Neural crest cell (in vitro differentiated cells): ENCODE measurements at places on chromosomes 3 and 15. TPM values are rescaled to one million over a fixed set of nuclear protein-coding genes. Genes with fewer than 3 reads are reported as not detected.

Gene STRA6
- 138 and 146 TPM in 2 replicates for total RNA-seq

Gene ARPC4
- 147 and 156 TPM in 2 replicates for total RNA-seq

Gene TMEM45A
- total RNA-seq, result 18.2 and 18.7 TPM in 2 replicates

Gene FILIP1L
- 9.8 TPM in 2 replicates for total RNA-seq

Gene C3orf49
- not detected in 2 replicates for total RNA-seq

Gene AHSG
- total RNA-seq, result 0.30 TPM in 1 of 2 replicates, not detected in the other

Gene MED12L
- 12.2 and 12.8 TPM in 2 replicates for total RNA-seq

Gene RAB11A
- 212 and 214 TPM in 2 replicates for total RNA-seq

Gene FGF12
- 3.0 and 4.0 TPM in 2 replicates for total RNA-seq

DNA sequence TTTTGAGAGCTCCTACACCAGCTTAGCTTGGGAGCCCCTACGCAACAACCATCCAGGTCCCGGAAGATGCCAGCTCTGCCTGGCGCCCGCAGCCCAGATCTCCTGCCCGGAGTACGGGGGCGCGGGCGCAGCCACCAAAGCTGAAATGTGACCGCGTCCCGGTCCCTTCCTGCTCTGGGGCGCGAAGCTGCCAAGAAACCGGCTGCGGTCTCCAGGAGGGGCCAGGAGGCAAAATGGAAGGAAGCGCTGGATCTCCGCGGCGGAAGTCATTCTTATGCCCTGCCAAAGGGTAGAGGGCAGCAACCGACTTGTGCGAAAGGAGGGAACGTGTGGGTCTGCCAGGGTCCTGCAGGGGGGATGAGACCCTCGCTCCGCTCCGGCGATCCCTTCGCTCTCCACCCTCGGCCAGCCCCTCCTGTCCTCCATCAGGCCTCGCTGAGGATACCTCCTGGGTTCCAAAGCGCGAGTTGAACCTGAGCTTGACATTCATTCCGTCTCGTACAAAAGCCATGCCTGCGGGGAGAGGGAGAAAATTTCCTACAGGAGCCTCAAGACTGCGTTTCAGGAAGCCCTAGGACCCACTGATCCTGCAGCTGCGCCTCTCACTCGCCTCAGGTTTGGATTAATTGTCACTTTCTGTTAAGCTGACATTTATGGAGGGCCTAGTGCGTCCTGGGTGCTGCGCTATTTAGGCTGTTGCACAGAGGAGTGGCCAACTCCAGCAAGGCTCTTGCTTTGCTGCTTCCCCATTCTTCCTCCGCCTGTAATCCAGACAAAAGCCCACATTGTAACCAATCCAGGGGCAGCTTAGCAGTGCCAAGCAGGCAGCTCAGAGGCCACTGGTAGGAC, 98.3 kb upstream of the VGLL3 start:
- no peak for DNase-seq

DNA sequence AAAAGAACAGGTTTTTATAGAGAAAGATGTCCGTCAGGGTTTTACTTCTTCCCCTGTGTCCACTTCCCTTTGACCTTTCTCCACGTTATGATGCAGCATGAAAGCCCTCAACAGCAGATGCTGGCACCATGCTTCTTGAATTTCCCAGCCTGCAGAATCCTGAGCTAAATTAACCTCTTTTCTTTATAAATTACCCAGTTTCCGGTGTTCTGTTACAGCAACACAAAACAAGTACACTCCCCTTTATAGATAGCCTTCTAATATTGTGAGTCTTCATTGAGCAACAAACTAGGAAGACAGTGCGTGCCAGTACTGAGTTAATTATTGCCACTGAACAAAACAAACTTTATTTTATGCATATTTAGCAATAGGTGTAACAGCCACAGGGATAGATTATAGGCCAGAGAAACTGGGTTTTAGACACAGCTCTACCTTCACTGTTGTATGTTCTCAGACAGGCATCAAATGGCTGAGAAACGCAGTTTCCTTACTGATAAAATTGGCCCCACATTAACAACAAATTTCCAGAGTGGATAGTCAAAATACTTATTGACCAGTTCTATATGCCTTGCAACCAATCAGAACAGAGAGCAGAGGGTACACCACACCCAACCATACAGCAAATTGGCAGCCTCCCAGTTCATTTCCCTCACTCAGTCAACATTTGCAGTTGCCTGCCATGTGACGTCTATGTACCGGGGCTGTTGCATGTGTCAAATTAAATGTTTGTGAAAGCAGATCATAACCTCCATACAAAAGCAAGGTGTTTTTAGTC, 14.4 kb upstream of the TBL1XR1 start:
- no peak for DNase-seq

- no peak for DNase-seq
These were observed 3.7 kb upstream of the SOX2 start for GRCh38 chr3:181707980-181708379.

DNA sequence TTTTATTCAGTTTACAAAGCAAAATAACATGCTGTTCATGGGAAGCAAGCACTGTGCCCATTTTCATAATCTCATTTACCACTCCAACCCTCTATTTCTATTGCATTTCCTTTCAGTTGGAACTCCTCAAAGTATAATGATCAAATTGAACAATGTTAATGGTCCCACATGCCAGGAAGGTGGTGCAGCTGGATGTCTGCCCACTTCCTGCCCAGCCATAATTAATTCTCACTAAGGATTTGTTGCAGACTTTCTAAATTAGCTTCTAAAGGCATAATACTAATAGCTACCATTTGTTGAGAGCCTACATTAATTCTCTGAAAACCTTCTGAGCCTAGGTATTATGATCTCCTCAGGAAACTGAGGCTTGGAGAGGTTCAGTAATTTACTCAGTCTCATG, 316.1 kb upstream of the TPM1 start:
- no peak for DNase-seq

GRCh38 chr15:78675206-78675605, 34.2 kb upstream of the CHRNB4 start:
- no peak for DNase-seq

DNA sequence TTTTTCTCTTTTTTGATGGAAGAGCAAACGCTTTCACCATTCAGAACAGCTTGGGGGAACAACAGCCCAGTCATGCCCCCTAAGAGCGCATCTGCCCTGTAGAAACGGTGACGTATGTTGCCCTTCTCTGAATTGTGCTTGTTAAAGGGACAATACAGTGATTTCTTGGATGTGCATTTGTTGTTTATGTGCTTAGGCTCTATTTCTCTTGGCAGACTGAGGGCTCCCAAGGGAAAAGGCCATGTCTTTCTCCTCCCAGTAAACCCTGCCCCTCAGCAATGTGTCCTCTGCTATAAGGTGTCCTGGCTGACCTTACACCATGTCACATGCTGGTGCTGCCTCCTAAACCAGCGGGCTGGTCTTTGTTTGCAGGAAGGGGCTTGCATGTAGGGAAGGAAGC, 346.1 kb downstream of the EPHB1 start:
- DNase-seq, result no peak

DNA sequence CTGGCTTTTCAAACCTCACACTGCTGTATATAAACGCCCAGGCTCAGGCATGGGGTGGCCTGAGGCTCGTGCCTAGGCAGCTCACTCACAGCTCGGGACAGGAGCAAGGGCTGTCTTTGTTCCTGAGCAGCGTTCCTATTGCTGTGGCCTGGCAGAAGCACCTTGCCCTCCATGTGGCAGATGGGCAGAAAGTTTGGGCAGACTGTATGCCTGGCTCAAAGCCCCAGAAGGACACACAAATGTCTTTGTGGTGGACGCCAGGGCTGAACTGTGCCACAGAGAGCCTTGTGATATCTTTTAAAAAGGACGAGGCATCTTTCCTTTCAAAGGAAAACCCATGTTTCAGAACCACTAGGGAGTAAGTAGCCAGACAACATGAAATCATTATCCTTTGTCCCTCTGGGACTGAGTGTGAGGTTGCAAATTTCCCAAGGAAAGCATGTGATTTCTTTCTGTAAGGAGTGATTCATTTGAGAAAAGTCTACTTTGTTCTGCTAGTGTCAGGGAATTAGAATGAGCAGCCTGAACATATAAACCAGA, 29.3 kb upstream of the UBE2E1 start:
- no peak for DNase-seq

GRCh38 chr3:157175691-157176507, 16.0 kb upstream of the CCNL1 start:
- DNase-seq, result no peak

DNA sequence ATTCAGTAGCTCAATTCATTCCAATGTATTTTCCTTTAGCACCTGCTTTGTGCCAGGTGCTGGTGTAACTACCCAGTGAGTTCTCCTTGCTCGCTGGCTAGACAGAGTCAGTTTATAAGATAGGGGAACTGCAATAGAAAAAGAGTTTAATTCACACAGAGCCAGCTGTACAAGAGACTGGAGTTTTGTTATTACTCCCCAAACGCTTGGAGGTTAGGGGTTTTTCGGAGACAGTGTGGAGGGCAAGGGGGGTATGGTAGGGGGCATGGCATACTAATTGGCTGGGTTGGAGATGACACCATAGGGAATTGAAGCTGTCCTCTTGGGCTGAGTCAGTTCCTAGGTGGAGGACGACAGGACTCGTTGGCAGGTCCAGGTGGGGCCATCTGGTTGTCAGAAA, 5.4 kb upstream of the CFAP91 start:
- DNase-seq, result no peak

- DNase-seq, result no peak
These were observed 127.1 kb upstream of the ANKRD28 start for GRCh38 chr3:15924914-15925313.

DNA sequence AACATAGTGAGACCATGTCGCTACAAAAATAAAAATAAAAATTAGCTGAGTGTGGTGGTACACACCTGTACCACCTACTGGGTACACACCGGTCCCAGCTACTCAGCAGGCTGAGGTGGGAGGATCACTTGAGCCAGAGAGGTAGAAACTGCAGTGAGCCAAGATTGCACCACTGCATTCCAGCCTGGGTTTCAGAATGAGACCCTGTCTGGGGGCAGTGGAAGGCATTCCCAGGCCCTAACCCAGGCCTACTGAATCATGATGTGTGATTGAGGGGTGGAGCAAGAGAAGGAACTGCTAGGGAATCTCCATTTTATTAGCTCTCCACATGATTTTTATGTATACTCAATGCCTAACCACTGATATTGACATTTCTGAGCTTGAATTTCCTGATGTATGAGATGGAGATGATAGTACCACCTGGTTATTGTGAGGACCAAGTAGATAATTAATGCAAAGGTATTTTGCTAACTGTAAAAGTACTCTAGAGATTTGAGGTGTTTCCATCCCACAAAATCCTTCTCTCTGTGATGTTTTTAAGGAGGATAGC, 169.5 kb upstream of the UMPS start:
- no peak for DNase-seq

DNA sequence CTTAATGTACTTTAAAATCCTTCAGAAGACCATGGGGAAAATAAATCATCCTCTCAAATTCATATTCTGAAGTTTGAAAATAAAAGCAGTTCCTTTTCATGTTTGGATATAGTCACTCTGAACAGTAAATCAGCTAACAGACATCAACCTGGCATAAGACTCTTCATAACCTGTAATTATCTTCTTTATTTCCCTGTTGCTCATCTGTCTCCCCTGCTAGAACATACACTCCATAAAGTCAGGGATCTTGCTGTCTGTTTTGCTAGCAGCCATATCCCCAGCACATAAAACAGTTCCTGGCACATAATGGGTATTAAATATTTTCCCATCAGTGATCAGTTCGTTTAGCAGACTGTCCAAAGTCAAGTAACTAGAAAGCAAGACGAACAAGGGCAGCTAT, 11.2 kb downstream of the VGLL4 start:
- DNase-seq, result no peak

DNA sequence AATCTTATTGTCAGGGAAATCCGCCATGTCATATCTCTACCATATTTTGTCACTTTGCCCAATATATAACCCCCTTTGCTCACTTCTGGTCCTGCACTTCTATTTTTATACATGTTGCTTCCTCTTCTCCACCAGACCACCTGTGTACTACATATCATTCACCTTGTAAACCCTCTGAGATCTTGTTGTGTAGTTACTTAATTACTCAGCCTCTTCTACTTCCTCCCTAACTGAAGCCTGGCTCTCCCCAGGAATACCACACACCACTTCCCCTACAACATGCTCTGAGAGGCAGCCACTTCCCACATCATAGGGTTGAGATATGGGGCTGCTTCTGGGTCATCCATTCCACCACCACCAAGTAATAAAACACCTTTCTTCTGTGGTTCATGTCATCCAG, 10.0 kb downstream of the HEXA start:
- DNase-seq, result no peak

GRCh38 chr3:98918586-98918985, 17.1 kb upstream of the DCBLD2 start:
- DNase-seq, result no peak

- no peak for DNase-seq
These were observed 86.8 kb upstream of the MEF2A start for GRCh38 chr15:99478977-99479376.

- no peak for DNase-seq
These were observed 60.5 kb upstream of the MME start for GRCh38 chr3:155019575-155019974.

DNA sequence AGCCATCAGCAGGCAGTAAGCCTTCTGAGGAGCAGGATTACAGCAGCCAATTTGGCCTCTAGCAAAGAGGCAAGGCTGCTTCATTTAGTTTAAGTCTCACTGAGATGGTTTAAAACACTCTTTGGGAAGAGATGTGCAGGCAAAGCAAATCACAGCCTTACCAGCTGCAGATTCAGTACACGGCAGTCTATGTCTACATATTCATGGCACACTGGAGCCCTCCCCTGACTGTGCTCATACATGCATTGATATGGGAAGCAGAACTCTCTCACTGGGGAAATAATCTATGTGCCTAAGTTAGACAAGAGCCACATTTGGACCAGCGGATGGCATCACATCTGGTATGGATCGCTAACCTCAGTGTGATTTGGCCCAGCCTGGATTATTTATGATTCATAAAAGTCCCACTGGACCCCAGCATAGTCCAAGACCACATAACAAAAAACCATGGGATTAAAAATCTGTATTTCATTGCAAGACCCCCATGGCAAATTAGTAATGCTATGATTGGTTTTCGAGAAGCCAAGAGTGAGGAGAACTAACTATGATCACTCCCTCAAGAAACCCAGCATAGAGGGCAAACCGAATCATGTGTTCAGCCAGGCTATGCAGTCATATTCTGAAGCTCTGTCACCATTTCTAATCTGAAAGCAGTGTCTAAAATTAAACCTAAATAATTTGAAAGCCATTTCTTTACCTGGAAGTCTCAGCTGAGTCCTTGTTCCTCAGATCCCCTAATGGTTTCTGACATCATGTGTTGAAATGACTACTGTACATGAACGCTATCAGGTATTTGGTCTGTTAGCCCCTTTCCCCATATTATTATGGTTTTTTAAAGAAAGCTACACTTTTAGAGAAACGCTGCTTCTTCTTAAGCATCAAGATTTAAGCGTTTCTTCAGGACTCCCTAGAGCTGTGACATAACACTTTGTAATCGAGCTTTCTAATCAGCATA, 1.2 kb downstream of the PRICKLE2 start:
- no peak for DNase-seq

DNA sequence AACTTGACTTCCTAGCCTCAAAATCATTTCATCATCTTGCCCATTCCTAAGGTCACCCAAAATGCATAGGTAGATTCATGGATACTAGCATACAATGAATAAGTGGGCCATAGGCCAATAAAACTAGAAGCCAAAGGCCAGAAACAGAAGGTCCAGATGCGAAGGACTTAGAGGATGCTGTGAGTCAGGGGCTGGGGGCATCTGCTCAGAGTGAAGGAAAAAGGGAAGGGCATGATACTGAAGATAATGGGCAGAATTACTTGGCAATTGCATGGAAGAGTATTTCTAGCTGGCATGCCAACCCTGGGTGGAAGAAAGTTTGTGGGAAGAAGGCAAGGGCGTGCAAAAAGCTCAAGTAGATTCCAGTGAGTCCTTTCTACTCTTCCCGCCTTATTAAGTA, 27.5 kb downstream of the ILDR1 start:
- DNase-seq, result no peak

- no peak for DNase-seq
These were observed 53.9 kb downstream of the COPS2 start for GRCh38 chr15:49101536-49101935.

GRCh38 chr15:64842096-64842939, 603 bp downstream of the PLEKHO2 start:
- DNase-seq, result no peak
